EL (cell line): ENCODE measurements at places on chromosomes 3 and 15.

- no peak for DNase-seq
Measured at GRCh38 chr15:100765467-100766241, 114.0 kb upstream of the ALDH1A3 start.

GRCh38 chr3:184651904-184652303 lies 60.0 kb downstream of the MAGEF1 start:
- DNase-seq = no peak

DNA sequence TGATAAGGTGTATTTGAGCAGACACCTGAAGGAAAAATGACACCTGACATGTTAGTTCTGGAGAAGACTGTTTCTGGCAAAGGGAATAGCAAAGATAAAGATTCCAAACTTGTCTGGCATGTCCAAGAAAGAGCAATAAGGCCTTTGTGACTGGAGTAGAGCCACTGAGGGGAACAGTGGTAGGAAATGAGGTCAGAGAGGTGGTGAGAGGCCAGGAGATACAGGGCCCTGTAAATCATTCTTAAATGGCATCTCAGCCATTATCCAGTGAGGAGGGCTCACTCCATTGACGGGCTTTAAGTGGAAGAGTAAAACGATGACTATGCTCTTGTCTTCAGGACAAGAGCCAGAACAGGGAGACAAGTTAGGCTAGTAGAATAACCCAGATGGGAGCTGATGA lies 4.5 kb downstream of the SLC49A4 start:
- no peak for DNase-seq

DNA sequence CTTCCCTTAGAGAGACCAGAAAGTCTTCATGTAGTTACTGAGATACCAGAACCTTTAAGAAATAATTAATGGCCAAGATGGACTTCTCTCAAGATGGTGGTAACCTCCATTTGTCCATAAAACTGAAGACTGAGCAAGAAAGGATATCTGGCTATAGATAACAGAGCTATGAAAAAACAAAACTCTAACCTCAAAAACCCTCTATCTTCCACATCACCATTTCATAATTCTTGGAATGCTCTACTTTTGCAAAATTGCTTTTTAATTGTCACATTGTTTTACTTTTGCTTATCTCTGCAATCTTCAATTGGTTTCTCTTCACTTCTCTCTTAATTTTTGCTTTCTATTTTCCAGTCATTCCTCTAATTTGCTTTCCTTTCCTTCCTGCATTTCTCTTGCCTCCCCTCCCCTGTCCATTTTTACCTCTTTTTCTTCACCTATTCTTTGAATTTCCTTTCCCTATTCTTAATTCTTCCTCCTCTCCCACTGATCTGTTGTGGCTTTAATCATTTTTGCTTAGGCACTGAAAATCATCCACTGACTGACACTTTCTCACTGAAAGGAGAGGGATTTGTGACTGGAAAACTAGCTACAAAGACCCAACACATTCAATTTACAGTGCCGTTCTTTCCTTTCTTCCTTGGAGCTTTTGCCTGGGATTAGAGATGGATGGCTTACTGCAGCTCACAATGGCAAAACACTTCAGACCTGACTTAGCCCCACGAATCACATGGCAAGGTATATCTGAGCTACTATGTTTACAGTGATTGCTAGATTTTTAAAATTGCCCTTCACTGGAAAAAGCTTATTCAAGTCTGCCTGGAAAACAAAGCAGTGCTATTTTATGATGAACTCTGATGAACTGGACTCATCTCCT lies 242.8 kb downstream of the CHST2 start:
- no peak for DNase-seq

DNA sequence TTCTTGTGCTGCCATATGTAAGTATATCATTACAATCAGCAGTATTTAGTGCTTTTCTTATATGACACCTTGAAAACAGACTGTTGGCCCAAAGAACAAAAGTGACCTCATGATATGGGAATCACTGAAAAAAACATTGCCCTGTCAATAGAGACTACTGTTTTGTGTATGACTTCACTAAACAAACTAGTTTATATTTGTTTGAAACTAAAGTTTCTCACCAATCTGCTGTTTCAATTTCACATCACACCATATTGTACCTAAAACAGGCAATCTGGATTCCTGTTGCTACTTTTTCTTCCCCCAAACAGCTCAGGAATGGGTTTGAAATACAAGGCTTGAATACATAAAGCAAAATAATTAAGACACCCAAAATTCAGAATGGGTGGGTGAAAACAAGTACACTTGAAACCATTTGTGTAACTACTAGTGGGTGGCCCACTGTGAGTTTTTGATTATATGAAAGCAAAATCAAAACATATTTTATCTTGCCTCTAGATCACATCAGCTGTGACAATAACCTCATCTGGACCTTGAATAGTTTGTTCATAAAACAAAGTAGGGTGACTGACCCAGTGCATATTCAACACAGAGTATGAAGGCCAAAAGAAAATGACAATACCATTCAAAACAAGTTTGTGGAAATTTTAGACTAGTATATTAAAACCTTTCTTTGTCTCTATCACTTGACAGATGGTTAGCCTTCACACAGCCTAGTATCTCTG lies 5.9 kb downstream of the ZBTB20 start:
- DNase-seq = no peak

- DNase-seq = no peak
Measured at GRCh38 chr3:188139466-188139865, 14.5 kb upstream of the LPP start.

DNA sequence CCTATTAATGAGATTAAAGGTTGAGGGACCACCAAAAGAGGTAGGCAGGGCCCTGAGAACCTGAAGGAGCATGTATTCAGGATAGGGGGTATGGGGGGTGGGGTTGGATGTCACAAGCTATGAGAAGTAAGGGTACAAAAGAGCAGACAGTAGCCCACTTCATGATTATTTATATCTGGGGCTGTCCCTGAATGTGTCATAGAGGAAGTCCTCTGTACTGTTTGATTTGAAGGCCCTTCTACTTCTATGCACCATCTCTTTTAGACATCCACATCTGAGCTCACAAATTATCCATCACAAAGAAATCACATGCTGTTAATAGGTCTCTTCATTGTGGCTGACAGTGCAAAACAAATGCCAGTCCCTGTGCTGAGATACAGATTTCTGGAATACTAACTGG lies 68.6 kb downstream of the FHIT start:
- DNase-seq = no peak

DNA sequence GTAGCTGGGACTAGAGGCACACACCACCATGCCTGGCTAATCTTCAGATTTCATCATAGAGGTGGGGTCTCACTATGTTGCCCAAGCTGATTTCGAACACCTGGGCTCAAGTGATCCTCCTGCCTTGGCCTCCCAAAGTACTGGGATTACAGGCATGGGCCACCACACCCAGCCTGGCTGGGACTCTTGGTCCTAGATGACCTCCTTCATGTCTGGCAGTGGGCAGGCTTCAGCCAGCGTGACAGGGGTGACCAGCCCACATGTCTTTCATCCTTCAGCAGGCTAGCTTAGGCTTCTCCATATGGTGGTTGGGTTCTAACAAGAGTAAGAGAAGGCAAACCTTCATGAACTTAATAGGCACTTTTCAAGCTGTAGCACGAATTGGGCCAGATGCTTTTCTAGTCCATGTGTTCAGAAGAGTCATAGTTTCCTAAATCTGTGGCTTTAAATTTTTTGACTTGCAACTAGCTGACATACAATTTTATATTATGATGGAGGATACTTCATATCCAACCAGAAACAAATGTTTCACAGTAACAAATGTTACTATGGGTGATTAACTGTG lies 7.6 kb downstream of the GPD1L start:
- no peak for DNase-seq

DNA sequence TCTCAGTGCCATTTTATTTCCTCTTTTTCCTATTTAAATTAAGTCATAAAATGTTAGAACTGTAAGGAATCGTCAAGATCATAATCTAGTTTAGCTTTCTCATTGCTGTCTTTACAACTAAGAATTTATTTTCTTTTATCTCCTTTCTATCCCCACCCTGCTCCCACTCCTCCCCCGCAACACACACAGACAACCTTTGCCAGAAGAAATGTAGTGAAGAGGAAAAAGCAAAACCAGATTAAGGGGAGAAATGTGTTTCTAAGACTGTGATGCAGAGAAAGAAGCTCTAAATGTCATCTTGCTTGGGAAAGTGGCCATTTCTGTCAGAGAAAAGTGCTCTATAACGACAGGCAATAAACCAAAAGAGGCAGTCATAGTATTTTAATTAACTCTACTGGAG lies 78.3 kb upstream of the MLF1 start:
- DNase-seq = no peak

DNA sequence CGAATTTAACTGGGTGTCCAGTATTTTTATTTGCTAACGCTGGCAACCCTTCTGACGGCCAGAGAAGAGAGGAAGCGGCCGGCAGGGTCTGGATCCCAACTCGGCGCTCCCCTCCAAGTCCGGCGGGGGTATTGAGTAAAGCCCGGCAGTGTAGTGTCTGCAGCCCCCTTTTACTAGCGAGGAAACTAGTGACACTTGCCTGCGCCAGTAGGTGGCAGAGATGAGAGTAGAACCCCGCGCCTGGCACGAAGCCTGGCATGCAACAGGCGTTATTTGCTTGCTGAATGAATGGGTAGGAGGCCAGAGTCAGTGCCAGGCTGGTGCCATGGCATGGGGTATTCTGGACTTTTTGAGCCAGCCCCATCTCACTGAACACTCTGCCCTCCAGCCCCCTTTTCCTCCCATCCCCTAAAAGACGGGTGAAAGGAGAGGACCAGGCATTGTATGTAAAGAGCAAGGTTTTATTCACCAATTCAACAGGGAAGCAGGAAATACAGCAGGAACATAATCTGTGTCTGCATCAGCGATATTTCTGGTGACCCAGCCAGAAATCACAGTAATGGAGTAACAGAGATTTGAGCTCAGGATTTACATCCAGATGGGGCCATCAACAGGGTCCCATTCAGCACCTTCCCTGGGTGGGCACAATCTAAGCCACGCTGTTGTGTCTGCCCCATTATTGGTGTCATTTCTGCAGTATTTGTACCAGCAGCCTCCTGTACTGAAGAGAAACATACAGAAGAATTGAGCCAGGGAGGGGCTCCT lies 788 bp upstream of the WDR73 start:
- DNase-seq = peak; percentile 86

GRCh38 chr3:24591191-24591590 lies 96.5 kb upstream of the THRB start:
- DNase-seq = no peak

- DNase-seq = peak; percentile 73
Measured at GRCh38 chr15:99014803-99015697, 7.5 kb upstream of the PGPEP1L start.

DNA sequence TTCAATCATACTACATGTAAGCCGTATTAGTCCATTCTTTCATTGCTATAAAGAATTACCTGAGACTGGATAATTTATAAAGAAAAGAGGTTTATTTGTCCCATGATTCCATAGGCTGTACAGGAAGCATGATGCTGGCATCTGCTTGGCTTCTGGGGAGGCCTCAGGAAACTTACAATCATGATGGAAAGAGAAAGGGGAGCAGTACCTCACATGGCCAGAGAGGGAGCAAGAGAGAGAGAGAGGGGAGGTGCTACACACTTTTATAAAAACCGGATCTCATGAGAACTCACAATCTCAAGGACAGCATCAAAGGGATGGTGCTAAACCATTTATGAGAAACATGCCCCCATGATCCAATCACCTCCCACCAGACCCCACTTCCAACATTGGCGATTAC lies 14.3 kb upstream of the CLASP2 start:
- no peak for DNase-seq

DNA sequence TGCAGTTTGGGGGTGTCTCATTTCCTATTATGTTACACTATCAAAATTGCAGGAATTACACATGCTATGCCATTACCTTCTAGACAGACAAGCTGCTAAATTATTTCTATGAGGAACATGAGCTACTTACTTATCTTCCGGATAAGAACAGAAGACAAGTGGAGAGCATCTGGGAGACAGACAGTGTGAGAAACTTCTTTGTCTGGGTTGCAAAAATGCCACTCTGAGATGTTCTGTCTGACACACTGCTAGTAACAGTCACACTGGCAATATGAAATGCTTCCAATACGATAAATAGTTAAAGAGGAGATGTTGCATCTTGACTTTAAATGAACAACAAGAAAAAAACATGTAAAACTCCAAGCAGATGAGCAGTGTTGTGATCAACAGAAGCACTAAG lies 40.1 kb downstream of the LSAMP start:
- no peak for DNase-seq

GRCh38 chr3:1272546-1273265 lies 179.9 kb downstream of the CNTN6 start:
- no peak for DNase-seq

- DNase-seq = no peak
Measured at GRCh38 chr15:31004220-31004733, 12.8 kb upstream of the MTMR10 start.

DNA sequence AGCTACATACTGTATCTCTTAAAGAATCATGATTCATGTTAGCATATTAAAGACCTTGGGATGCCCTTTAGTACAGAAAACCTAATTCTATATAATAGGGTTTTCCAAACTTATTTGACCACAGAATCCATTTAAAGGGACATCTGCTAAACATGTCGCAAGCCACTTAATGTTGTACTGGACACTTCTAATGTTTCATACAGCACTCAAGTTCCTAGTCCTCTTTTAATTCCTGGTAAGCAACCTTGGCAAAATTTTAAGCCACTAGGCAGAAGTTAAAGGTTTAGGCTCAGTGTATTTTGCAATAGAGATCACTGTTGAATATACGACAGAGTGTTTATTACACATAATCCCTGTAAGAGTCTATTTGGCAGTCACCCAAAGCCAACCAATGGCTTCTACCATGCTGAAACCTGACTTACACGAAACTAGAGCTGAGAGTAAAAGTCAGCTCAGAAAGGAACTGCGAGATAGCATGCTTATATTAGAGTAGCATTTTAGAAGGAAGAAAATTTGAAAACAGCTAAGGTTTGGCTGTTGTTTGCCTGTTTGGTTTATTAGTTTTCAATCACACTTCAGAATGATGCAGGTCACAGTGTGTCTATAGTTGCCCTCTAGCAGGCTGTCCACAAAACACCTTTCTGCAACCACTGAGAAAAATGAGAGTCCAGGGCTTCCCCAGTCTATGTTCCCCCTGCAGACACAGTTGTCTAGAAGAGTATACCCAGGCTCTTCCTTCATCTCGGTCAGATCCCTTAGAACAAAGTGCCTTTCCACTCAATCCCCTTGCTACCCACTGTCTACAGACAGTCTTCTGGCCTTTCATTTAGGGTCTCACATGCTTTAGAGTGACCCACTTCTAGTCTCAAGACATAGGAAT lies 104.4 kb downstream of the FMN1 start:
- DNase-seq = peak; percentile 71

- DNase-seq = no peak
Measured at GRCh38 chr15:73797366-73798158, 44.4 kb upstream of the INSYN1 start.

GRCh38 chr3:18124501-18124900 lies 300.6 kb downstream of the SATB1 start:
- DNase-seq = peak; percentile 84

- DNase-seq = no peak
Measured at GRCh38 chr3:38650248-38650951, 913 bp upstream of the SCN5A start.

DNA sequence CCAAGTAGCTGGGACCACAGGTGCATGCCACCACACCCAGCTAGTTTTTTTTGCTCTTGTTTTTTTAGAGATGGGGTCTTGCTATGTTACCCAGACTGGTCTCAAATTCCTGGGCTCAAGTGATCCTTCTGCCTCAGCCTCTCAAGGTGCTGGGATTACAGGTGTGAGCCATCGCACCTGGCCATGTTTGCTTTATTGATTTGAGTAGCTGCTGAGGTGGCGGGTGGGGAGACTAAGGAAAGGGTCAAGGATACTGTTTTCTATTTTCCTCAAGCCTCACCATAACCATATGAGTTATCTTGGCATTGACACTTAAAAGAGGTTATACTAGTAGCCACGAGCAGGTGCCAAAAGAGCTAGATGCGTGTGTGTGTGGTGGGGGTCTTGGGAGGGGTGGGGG lies 39.0 kb downstream of the CYFIP1 start:
- no peak for DNase-seq
